ENCODE measurements at places on chromosomes 16 and 17.

GRCh38 chr16:5235119-5235518 is 137.5 kb upstream of the EEF2KMT start:
- no peak for DNase-seq

DNA sequence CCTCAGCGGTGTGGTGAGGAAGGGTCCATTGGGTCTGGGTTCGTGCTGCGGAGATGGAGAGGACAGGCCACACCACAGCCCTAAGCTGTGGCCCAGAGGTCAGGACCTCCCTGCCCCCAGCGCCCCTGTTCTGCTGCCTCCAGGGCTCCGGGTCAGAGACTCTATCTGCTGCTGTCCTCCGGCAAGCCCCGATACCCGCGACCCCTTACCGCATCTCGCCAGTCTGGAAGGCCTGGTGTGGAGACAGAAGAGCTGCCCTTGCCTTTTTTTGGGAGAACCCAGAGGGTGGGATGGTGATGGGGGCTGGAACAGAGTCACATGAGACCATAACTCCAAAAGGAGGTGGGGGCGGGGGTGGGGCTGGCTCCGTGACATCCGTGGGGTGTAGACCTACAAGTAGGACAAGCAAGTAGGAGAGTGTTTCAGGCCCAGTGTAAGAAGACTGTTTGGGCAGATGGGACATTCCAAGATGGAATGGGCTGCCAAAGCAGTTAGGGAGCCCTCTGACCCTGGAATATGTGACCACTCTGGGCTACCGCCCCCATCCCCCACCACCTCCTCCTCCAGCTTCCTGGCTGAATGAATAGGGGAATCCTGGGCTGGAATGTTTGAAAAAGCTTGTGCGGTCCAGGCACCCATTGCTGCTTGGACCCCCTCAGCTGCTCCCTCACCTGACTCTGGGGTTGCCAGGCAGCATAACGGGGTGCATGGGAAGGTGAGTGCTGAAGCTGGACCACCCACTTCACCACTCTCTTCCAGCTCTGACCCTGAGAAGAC is 1.4 kb downstream of the XYLT2 start:
- DNase-seq, result no peak

GRCh38 chr17:80769936-80770625 is 221.6 kb upstream of the CHMP6 start:
- no peak for DNase-seq

- DNase-seq, result no peak
Observed at GRCh38 chr16:87138316-87138715, 178.9 kb downstream of the C16orf95 start.

DNA sequence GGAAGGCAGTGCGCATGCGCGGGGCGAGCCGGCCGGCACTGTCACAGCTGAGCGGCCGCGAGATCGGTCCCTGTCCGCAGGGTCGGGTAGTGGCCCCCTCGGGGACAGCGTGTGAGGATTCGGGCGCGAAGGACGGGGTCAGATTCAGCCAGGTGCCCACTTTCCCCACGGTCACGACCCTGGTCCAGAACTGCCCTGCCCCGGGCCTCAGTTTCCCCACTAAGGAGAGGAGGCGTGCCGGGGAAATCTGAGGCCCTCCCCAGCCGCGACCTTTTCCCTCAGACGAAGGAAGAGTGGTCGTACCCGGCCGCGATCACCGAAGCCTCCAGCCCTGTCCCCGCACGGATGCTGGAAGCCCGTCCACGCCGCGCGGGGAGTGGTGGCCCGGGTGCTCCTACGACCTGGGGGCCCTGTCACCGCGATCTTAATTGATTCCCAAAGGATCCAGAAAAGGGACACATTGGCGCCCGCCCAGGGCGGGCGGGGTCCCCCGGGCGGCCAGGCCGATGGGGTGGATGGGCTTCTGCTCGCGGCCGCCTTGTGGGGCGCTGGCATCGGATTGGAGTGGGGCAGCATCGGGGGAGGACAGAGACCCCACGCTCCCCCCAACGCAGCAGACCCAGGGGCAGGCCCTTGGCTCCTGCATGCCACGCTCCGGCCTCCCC is 57.7 kb downstream of the SRL start:
- no peak for DNase-seq

DNA sequence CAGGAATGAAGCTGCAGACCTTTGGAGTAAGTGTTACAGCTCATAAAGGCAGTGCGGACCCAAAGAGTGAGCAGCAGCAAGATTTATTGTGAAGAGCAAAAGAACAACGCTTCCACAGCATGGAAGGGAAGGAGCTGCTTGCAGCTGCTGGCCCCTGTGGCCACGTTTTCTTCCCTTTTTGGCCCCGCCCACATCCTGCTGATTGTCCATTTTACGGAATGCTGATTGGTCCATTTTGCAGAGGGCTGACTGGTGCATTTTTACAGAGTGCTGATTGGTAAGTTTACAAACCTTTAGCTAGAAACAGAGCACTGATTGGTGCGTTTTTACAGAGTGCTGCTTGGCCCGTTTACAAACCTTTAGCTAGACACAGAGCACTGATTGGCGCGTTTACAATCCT is 841.5 kb downstream of the CDH11 start:
- no peak for DNase-seq

DNA sequence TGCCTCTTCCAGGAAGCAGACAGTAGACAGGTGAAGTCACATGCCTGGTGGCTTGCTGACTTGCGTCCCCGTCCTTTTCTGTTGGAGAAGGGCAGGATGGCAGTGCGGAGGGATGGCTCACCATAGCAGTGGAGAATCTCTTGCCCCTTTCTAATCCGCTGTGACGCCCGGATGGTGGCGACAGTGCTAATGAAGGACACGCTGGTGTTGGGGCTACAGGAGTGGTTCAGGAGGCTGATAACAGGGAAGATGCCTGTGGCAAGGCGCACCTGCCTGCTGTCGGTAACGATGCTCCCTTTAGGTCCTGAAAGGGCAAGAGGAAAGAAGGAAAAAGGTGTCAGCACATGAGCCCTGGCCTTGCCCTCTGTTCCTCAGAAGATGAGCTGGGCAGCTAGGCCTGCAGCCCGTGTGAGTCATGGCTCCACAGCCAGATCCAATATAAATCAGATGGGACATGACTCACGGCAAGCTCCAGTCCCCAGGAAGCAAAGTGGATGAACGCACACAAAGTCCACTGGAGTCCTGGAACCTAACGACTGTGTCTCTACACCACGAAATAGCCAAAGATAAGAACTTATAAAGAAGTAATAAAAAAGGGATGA is 25.5 kb downstream of the SERPINF1 start:
- no peak for DNase-seq

DNA sequence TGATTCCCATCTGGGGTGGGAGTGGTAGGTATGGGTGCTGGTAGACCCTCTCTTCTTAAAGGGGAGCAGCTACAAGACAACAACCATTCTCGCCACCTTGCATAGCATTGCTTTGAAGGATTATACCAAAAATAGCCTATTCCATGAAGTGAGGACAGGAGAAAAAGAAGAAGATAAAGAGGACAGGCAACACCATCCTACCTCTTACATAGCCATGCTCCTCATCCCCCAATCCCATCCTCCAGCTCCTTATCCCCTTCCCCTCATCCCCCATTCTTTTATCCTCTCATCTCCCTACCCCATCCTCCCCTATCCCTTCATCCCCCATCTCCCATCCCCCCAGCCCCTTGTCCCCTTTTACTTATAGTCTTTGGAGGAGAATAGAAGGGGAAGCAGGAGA is 29.1 kb downstream of the CCDC182 start:
- DNase-seq, result no peak

- no peak for DNase-seq
Observed at GRCh38 chr16:24731722-24732419, 2.4 kb downstream of the TNRC6A start.

DNA sequence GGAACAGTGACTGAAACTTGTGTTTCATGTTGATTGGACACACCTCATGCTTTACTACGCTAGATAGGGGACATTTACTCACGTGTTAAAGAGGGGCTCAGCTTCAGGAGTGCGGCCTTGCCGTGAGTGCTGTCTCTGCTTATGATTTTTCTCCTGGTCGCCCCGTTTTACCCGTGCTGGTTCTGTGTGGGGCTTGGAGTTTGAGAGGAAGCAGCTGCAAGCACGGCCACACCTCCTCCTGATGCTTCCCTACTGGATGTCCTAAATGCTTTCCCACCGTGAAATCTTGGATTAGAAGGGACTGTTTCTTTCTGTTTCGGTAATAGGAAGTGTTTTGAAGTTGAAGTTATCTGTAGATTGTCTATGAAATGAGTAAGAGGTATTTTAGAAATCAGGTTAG is 54.0 kb upstream of the ZNF750 start:
- DNase-seq, result no peak

- DNase-seq, result no peak
Observed at GRCh38 chr16:22743401-22743800, 70.6 kb upstream of the HS3ST2 start.

DNA sequence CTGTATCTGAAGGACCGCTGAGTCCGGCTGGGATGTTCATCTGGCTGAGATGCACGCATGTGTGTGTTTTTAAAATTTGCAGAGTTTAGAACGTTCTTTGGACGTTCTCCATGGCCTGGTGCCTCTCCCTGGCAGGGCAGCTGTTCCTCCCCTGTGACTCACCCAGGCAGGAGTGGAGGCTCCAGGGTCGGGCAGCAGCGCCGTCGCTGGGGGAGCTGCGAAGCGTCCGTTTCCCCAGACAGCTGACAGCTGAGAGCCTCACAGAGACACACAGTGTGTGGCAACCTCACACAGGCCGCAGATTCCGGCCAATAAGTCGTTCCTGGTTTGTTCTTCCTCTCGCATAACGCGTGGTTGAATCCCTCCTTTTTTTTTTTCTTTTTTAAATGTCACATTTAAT is 80.6 kb downstream of the OR1D5 start:
- no peak for DNase-seq

DNA sequence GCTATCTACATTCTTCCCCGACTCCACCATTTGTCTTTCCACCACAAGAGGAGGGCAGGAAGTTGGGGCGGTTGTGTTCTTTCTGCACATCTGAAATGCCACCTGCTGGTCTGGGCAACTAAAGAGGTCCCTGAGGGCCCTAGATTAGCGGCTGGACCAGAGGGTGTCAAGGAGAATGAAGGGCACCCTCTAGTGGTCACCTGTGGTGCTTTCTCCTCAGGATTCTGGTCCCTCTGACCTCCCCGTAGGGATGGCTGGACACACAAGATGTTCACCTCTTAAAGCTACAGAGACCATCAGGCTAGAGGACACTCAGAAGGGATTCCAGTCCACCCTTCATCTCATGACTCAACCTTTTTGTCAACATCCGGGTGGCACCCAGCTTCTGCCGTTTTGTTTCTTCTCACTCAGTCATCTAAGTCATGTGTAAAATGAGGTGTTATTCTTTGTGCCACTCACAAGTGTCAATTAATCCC is 2.9 kb upstream of the SCIMP start:
- DNase-seq, result no peak

DNA sequence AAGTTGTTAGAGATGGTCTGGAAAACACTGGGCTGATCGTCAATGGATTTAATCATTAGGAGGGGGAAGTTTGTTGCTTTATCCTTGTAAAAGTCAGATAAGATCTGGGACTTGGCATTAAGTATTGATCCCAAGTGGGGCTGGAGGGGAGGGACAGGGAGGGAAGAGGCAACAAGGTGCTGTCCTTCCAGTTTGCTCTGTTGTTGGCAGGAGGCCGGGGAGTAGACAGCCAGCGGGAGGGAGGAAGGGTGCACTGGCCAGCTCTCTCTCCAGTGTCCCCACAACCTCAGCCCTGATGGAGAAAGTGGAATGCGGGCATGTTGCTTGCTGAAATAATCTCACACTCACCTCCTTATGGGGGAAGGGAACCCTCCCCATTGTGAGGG is 210.2 kb downstream of the CCDC182 start:
- no peak for DNase-seq

- DNase-seq, result no peak
Observed at GRCh38 chr17:81716674-81716996, 4.6 kb downstream of the SLC25A10 start.

GRCh38 chr17:1482680-1483079 is 9.8 kb downstream of the MYO1C start:
- DNase-seq, result no peak

DNA sequence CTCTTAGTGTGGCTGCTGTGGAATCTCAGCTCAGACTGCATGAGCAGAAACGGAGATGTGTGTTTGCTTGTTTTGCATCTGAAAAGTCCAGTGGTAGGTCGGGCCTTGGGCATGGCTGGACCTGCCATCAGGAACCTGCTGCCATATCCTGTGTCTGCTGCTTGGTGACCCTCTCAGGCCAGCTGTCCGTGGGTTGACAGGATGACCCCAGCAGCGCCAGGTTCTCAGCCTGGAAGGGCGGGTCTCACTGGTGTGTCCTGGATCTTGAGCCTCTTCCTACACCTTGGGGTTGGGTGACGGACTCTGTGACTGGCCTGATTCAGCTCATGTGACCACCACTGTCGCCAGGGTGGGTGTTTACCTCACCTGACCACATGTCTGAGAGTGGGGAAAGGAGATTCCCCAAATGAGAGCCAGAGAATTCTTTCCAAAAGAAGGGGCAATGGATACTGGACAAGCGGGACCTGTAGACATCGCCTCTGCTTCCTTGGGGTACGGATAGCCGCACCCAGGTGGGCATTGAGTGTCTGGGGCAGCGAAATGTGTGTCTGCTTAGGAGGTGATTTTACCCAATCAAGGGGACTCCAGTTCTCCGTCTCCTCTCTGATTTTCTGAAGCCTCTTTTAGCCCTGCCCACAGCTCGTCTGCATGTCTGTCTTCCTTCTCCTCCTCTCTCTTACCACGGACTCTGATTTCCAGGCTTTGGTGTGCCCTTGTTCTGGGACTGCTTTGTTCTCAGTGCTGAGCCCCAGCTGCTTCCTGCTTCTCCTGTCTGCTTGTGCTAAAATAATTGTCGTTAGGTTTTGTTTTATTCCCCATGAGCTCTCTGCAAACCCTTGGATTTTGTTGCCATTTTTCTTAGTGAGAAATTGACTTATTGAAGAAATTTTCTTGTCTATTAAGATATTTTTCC is 399.7 kb downstream of the CPPED1 start:
- no peak for DNase-seq

GRCh38 chr17:36205637-36206485 is 5.0 kb upstream of the CCL4L2 start:
- no peak for DNase-seq

DNA sequence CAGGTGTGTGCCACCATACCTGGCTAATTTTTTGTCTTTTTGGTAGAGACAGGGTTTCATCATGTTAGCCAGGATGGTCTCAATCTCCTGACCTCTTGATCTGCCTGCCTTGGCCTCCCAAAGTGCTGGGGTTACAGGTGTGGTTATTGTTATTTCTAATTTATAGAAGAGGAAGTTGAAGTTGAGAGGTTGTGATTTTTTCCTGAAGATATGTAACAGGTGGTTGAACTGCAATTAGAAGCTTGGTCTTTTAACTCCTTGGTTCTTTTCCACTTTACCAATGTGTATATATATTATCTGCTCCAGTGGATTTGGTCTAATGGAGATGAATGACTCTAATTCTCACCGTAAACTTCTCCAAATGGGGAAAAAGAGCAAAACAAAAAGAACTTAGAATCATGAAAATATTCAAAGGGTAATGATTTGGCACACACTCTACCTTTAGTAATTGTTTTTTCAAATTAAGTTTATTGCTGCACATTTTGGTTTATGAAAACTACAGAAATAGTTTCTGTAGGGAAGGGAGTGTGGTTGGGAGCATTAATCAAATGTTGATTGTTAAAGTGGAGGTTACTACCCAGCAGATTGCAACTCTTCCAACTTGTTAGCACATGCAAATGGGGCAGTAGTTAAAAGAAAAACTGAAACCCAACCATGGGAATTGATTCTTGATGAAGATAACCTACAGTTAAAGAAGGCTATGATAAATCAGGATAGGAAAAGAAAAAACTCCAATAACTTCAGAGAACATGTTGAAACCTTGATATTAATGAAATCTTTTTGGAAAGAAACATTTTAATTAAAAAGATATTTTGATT is 1.8 kb upstream of the KRT10 start:
- no peak for DNase-seq

GRCh38 chr17:7982666-7983065 is 19.7 kb upstream of the GUCY2D start:
- no peak for DNase-seq

GRCh38 chr17:61533797-61534196 is 57.2 kb downstream of the NACA2 start:
- no peak for DNase-seq

Measured in stimulated activated CD4-positive, alpha-beta T cell treated with anti-CD3 and anti-CD28 coated beads, Interleukin-15, amount 100 ng/mL, for 1 hour (primary cell).